ENCODE measurements at places on chromosomes 12 and 14.

GRCh38 chr12:67501362-67501761 lies 147.2 kb upstream of the DYRK2 start:
- DNase-seq = no peak

DNA sequence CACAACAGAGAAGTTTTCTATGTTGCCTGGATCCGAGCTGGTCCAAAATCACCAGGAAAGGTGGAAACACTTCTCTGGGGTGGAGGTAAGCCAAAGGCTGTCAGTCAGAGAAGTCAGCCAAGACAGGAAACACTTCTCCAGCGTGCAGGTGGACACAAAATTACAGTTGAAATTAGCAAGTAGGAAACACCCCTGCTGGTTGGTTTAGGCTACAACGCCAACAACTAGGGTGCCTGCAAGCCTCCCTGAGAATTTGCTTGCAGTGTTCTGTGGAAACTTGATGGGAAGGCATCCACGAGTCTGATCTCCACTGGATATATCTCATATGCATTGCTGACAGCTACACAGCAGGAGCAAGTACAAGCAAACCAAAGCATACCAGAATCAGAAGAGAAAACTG lies 600.5 kb downstream of the RERGL start:
- no peak for DNase-seq

GRCh38 chr12:92860521-92860920 lies 68.6 kb downstream of the EEA1 start:
- peak; percentile 23 for DNase-seq

- DNase-seq = no peak
These were observed 9.7 kb downstream of the PACS2 start for GRCh38 chr14:105324080-105324778.

DNA sequence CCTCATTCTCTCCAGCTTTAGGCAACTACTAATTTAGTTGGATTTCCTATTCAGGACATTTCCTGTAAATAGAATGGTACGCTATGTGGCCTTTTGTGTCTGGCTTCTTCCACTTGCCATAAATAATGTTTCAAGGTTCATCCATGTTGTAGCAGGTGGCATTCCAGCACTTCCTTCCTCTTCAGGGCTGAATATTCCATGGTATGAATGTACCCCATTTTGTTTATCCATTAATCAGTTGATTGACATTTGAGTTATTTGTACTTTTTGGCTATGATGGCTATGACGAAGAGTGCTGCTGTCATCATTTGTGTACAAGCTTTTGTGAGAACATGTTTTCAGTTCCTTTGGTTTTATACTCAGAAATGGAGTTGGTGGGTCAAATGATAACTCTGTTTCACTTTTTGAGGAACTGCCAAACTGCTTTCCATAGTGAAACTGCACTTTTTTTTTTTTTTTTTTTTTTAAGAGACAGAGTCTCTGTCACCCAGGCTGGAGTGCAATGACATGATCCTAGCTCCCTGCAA lies 6.5 kb upstream of the CDK2AP1 start:
- no peak for DNase-seq

DNA sequence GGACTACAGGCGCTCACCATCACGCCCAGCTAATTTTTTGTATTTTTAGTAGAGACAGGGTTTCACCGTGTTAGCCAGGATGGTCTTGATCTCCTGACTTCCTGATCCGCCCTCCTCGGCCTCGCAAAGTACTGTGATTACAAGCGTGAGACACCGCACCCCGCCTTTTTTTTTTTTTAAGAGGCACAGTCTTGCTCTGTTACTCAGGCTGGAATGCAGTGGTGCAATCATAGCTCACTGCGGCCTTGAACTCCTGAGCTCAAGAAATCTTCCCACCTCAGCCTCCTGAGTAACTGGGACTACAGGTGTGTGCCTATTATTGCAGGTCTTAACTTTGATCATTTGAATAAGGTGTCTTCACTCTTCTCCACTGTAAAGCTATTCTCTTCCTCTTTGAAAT lies 5.3 kb upstream of the GLTP start:
- DNase-seq = peak; percentile 57

DNA sequence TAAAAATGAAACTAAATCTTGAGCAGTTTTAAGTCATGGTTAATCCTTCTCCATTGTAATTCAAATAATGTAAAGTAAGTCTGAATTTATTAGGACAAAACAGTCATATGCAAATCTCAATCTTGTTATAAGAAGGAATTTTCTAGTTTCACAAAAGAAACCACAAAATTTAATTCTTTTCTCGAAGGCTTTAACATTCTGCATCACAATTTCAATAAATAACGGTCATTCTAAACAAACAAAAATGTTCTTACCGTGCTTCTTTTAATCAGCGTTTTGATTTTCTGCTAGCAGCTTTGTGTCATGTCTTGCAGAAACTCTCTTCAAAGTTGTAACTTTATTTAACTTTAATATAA lies 225 bp downstream of the CLEC2B start:
- no peak for DNase-seq

GRCh38 chr12:26317942-26318575 lies 122.7 kb downstream of the SSPN start:
- DNase-seq = peak; percentile 69

DNA sequence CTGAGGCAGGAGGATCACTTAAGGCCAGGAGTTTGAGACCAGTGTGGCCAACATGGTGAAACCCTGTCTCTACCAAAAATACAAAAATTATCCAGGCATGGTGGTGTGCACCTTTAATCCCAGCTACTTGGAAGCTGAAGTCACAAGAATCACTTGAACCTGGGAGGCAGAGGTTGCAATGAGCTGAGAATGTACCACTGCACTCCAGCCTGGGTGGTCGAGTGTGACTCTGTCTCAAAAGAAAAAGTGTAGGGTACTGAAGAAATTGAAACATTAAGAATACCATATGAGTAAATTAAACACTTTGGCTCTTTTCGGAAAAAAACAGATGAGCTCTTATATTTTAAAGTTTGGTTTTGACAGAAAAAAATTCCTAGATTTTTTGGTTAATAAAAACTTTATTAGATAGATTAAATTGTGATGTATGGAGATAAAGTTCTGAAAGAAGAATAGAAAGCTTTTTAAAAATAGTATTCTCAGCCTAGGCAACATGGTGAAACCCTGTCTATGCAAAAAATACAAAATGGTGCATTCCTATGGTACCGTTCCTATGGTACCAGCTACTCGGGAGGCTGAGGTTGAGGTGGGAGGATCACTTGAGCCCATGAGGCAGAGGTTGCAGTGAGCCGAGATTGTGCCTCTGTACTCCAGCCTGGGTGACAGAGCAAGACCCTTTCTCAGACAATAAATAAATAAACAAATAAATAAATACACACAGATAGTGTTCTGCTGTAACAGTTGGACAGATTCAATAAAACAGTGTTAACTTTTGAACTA lies 20.1 kb downstream of the MDM2 start:
- DNase-seq = no peak

GRCh38 chr14:24171422-24172260 lies at the start of gene REC8:
TSS of gene REC8 (plus strand) at chr14:24172080. CDS start at chr14:24172553, 473 bp downstream.
- DNase-seq = peak; percentile 53

GRCh38 chr12:121934309-121934664 lies 15.9 kb downstream of the CFAP251 start:
- no peak for DNase-seq

DNA sequence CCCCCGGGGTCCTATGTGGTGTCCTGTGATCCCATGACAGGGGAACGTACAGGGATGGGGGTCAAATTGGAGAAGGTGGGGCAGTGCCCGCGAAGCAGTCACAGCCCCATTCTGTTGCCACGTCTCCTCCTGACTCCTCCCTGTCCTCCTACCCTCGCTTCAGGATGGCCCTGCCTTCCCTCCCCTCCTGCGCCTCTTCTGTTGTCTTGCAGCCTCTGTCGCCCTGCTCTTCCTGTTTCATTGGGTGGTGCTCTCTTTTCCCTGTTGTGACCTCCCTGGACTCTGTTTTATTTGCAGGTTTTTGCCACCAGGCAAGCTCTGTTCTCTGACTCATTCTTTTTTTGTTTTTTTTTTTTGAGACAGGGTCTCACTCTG lies 18.7 kb downstream of the CABP1 start:
- no peak for DNase-seq

DNA sequence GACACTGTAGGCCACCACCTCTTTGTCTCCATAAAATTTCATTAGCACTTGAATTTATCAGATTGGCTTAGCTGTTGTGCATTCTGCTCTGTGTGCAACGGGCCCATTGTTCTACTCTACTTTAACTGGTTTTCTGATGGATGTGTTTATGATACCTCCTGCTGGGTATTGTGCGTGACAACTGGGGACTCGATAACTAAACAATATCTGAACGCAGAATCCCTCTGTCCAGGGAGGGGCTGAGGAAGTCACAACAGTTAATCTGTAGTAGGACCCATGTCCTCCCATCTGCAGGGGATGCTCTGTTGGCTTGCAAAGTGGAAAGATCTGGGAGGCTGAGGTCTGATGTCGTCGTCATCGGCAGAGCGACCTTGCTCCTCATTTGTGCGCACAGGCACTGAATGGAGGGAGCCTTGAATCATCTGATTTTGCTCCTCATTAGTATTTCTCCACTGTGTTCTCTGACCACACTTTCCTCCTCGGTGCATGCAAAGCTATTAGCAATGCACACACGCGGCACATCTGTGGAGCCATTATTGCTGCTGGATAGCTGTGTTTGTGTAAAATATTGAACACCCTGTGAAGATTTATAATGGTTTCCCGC lies 422.5 kb downstream of the NRXN3 start:
- DNase-seq = no peak

DNA sequence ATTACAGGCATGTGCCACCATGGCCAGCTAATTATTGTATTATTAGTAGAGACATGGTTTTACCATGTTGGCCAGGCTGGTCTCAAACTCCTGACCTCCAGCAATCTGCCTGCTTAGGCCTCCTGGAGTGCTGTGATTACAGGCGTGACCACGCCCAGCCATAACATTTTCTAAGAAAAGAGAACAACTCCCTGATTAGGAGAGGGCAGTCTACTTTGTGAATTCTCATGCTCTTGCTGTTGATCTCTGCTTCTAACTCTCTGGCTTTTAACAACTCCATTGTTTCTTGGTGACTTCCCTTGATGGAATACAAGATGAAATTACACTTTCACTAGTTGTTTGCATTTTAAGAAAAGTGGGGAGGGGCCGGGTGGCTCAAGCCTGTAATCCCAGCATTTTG lies 33.6 kb downstream of the SSH1 start:
- peak; percentile 58 for DNase-seq

GRCh38 chr12:3010214-3010930 lies 51.2 kb downstream of the TEAD4 start:
- DNase-seq = no peak

DNA sequence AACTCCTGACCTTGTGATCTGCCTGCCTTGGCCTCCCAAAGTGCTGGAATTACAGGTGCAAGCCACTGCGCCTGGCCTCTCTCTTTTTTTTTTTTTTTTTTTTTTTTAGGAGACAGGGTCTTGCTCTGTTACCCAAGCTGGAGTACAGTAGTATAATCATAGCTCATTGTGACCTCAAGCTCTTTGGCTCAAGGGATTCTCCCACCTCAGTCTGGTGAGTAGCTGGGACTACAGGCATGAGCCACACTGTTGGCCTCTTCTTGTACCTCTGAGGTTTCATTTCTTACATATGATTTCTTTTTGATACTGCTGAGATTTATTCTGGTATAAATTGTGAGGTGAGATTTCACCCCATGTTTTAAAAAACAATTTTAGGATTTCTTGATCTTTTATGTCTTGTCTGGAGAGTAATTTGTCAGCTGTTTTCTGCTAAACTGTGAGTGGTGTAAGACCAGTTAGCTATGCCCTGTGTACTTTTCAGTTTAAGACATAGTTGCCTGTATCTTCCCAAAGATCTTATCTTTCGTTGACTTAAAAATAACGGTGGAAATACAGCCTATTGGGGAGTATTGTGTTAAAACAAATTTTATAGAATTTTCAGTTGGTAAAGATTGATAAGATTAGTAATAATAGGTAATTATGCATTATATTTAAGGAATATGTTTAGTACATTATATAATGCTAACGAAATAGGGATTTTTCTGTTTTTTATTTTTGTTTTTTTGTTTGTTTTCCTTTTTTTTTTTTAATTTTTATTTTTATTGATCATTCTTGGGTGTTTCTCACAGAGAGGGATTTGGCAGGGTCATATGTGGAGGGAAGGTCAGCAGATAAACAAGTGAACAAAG lies 31.7 kb downstream of the WDR20 start:
- peak; percentile 58 for DNase-seq

- peak; percentile 99 for DNase-seq
These were observed 17.8 kb downstream of the FBXL14 start for GRCh38 chr12:1576410-1577241.

GRCh38 chr12:76422543-76423438 lies 74.6 kb upstream of the BBS10 start:
- DNase-seq = peak; percentile 83

GRCh38 chr12:13247596-13247995 lies 51.1 kb downstream of the EMP1 start:
- no peak for DNase-seq

- peak; percentile 5 for DNase-seq
These were observed 22.5 kb downstream of the TESC start for GRCh38 chr12:117076410-117077372.

DNA sequence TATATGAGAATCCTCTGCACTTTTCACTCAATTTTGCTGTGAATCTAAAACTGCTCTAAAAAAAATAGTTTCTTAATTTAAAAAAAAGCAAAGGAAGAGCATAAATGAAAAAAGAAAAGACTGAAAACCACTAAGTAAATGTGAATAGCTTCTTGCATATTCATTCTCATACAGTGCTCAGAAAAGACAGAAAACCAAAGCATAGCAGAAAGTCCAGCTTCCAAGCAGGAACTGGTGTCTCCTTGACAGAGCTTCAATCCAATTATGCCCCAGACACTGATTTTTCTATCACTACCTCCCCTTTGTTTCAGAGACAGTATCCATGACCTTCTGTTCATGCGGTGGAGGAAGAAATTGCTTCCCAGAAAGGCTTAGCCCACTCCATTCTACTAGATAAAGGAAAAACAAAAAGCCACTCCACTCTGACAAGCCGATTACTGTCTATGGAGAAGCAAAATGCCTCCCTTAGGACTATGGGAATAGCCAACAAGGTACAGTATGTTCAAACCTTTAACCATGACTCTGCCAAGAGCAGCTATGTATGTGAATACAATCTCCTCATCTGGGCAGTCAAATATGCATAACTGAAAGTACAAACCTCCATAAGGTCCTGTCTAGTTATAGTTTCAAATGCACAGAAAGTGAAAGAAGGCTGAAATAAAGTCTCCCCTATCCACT lies 40.6 kb downstream of the ATF7 start:
- no peak for DNase-seq

DNA sequence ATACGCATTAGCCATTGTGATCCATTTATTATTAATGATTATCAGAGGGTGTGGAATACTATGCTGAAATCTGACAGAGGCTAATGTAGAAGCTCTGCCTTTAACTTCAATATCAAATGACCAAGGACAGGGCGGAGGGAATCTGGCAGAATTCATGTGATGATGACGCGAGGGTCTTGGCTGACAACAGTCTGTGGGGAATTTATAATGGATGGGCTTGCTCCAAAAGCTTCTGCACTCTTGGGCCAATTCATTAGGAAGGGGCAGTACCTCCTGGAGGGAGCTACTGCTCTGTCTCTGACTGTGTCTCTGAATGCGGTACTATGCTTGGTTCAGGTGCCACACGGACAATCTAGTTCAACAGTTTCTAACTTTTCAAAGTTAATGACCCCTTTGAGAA lies 46.2 kb downstream of the GALNT8 start:
- no peak for DNase-seq

GRCh38 chr12:95796982-95797289 lies 6.4 kb upstream of the NTN4 start:
- DNase-seq = no peak

- peak; percentile 63 for DNase-seq
These were observed 10.2 kb downstream of the OR6S1 start for GRCh38 chr14:20631023-20631879.

All from fibroblast of villous mesenchyme (primary cell).